ENCODE measurements at places on chromosomes 7 and 10. TPM values are rescaled to one million over a fixed set of nuclear protein-coding genes. Genes with fewer than 3 reads are reported as not detected.

Gene ABCC2
- 3.4 TPM for total RNA-seq

Gene ABLIM1
- 2.7 TPM for total RNA-seq

Gene FAM25G
- total RNA-seq = not detected

Gene CAV2
- total RNA-seq = 88.4 TPM

Gene AGK
- total RNA-seq = 20.3 TPM

Gene ANKRD61
- total RNA-seq = 0.39 TPM

Gene PLAU
- 449 TPM for total RNA-seq

Gene AGAP6
- 1.6 TPM for total RNA-seq

Gene CDC14C
- total RNA-seq = not detected

Gene BHLHA15
- total RNA-seq = not detected

Gene IDE
- total RNA-seq = 23.3 TPM

Gene OPN4
- total RNA-seq = not detected

Gene ETV1
- 20.8 TPM for total RNA-seq

Gene LIPF
- not detected for total RNA-seq

Gene EIF4H
- 269 TPM for total RNA-seq

Gene GIMAP2
- total RNA-seq = 2.1 TPM

Gene ZMIZ2
- total RNA-seq = 13.5 TPM

Gene DNAJB9
- total RNA-seq = 61.5 TPM

Gene RADIL
- 0.78 TPM for total RNA-seq

Gene ZNF518A
- 13.9 TPM for total RNA-seq

Gene STEAP2
- 19.6 TPM for total RNA-seq

Gene C10orf62
- not detected for total RNA-seq

Gene CALD1
- 265 TPM for total RNA-seq

Gene SPACDR
- total RNA-seq = not detected

Gene PRRT4
- 0.16 TPM for total RNA-seq

Gene PRLHR
- not detected for total RNA-seq

Gene GARIN1A
- 0.32 TPM for total RNA-seq

Gene PARD3
- total RNA-seq = 34.7 TPM

Gene LEP
- total RNA-seq = not detected

Gene MALRD1
- total RNA-seq = 0.08 TPM

Gene CUEDC2
- 133 TPM for total RNA-seq

Gene LIPN
- total RNA-seq = not detected

Gene PRPS1L1
- total RNA-seq = not detected

Gene BMPER
- total RNA-seq = 7.4 TPM

Gene CNNM1
- total RNA-seq = 0.13 TPM

Gene SEMA3E
- 0.88 TPM for total RNA-seq

Data from epithelial cell of alveolus of lung (primary cell).